ENCODE measurements at places on chromosomes 2 and 18.

DNA sequence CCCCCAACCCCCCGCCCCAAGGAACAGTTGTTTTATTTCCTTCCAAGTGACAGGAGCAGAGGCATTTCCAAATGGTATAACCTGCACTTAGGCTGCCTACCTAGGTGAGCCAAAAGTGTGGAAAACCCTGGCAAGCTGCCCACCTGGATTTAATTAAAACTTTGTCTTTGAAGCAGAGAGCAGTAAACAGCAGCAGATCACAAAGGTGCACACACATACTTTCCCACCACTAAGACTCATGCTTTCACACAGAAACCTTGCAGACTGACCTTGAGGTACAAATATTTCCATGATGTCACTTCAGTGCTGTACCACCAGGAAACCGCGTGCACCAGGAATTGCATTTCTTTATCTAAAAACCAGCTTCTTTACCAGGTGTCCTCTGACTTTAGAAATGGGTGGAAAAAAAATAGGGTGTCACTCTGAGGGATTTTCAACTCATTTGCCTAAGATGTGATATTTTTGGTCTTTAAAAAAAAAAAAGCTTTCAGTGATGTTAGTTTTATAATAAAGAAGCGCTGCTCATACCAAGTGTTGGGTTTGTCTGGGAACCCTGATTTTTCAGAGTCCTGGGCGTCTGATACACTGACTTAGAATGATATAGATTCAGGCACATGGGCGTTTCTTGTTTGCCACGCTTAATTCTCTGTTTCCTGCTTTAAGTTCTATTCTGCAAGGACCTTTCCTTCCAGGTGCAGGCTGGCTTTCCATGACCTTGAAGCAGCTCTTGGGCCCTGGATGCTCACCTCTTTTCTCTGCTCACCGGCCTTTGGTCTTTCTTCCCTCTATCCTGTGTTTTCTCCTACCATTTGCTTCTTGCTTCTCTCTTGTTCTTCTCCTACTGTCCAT lies 70.7 kb upstream of the BCL2L11 start:
- no peak for DNase-seq

- DNase-seq: no peak
Observed at GRCh38 chr2:235614176-235614860, 120.5 kb downstream of the AGAP1 start.

- DNase-seq: no peak
Observed at GRCh38 chr18:32303400-32303799, 113.6 kb downstream of the MEP1B start.

- no peak for DNase-seq
Observed at GRCh38 chr2:235024931-235025773, 73.3 kb downstream of the SH3BP4 start.
